ENCODE measurements at places on chromosomes 6 and 20.

- DNase-seq, result no peak
Observed at GRCh38 chr20:32496811-32497533, 88.2 kb downstream of the NOL4L start.

GRCh38 chr6:41688256-41688965 lies 47.0 kb downstream of the TFEB start:
- DNase-seq, result no peak

DNA sequence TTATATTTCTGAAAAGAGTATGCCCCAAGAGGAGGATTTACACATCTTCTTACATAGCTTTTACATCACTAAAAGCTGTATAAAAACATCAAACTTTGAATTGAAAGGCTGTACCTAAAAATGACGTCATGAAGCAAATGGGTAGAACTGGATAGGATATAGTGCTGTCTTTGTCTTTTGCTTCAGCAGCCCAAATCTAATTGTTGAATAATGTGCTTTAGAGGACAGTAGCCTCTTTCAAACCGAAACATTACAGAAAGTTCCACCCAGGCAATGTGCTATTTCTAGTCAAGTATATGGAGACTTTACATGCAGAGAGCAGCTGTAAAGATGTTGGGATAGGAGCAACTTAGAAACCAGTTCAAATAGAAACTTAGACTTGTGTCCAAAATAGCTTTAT lies 51.9 kb downstream of the ADGRG6 start:
- DNase-seq, result no peak

- no peak for DNase-seq
Observed at GRCh38 chr20:2314759-2315439, 19.1 kb downstream of the TGM3 start.

- no peak for DNase-seq
Observed at GRCh38 chr6:151719070-151719469, 88.4 kb upstream of the ESR1 start.

DNA sequence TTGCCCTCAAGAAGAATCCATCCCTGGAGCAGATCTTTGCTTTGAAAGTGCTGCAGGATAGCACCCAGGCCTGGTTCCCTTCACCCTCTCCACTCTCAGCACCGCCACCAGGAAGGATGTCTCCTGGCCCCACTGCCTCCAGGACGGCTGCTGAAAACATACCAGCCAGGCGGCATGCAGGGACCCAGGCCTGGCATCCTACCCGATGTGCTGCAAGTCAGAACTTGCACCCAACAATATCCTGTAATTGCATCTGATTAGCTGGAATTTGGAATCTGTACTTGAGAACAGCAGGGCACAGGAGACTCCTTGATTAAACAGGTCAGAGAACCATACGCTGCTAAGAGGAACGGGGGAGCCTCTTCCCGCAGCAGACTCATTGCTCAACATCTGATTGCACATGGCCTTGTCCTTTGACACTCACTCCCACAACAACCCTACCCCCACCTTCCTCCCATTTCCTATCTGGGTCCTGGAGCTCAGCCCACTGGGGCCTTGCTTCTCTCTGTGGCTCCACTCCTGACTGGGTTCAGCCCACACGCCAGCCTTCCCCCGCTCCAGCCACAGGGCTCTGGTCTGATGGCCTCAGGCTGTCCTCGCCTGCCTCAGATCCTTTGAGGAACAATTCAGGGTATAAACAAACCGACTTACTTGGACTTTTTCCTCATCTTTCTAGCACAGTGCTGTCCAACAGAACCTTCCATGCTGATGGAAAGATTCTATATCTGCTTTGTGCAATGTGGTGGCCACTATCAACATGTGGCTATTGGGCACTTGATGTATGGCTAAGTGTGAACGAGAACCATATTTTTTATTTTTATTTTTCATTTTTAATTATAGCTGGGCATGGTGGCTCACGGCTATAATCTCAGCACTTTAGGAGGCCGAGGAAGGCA lies 78.0 kb downstream of the FGD2 start:
- DNase-seq, result peak; percentile 72

GRCh38 chr20:63093966-63094766 lies 87.4 kb upstream of the BHLHE23 start:
- DNase-seq, result no peak

DNA sequence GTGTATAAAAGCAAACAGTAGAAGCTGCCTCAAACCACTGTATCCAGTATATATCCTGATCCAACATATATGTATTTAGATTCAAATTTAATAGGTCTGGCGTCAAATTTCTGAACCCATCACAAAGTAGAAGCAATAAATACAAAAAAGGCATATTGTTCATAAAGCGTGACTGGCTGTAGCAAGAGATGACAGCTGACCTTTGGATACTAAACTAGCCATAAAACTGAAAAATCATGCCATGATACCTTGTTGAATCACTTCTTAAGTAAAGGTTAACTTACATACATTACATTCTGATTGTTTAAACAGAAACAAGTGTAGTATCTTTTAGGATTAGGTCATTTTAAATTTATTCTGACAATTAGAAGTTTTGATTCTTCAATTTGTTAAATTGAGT lies 372.0 kb upstream of the FLRT3 start:
- DNase-seq, result no peak

DNA sequence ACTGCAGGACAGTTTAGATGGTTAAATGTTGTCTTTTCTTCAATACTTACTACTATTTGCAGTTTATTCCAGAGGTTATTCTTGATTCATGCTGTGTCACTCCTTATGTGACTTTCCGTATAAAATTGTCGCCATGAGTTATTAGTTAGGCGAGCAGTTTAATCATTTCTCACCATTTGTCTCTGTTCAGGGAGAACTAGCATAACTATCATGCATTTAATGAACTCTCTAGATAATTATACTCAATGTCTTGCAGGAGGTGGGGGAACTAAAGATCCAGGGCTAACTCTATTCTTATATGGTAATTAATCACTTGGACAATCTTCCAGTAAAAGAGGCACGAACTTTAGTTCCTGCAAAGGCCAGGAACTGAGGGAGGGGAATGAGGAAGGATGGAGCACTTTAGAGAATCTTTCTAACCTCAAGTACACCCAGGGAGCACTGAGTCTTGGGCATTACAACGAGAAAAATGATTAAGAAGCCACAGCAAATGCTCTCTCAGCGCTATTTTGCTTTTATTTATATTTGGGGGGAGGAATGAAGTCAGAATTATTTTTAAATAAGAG lies 58.3 kb downstream of the IYD start:
- DNase-seq, result no peak

- no peak for DNase-seq
Observed at GRCh38 chr20:37407019-37407566, 61.2 kb downstream of the SRC start.

All from NCI-H1694 (cell line).